ENCODE measurements at places on chromosomes 13 and 19.

GRCh38 chr13:45747071-45747470 lies 45.0 kb downstream of the CBY2 start:
- no peak for DNase-seq

DNA sequence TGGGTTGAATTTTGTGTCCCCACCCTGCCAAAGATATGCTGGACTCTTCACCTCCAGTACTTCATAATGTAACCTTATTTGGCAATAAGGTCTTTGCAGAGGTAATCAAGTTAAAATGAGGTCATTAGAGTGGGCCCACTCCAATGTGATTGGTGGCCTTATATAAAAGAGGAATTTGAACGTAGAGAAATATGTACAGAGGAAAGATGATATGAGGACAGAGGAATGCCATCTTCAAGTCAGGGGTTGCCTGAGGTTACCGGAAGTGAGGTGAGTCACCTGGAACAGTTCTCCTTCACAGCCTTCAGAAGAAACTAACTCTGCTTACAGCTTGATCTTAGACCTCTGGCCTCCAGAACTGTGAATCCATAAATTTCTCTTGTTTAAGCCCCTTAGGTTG lies 69.9 kb downstream of the GPC5 start:
- no peak for DNase-seq

DNA sequence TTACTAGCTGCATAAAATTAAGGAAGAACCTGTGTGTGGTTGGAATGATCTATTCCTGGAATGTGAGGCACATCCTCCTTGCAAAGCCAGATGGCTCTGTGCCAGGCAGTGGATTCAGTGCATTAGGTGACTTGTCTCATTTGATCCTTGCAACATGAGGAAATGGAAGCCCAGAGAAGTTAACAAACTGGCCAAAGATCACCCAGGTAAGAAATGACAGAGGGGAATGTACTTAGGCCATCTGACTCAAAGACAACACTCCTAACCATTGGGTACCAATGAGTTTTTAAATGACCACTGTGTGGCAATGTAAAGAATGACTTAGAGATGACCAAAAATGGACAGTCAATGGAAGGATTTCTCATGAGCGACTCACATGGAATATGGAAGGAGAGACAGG lies 114.2 kb upstream of the RXFP2 start:
- DNase-seq, result no peak

- DNase-seq, result no peak
Observed at GRCh38 chr13:46662690-46663089, 109.7 kb downstream of the LRCH1 start.

DNA sequence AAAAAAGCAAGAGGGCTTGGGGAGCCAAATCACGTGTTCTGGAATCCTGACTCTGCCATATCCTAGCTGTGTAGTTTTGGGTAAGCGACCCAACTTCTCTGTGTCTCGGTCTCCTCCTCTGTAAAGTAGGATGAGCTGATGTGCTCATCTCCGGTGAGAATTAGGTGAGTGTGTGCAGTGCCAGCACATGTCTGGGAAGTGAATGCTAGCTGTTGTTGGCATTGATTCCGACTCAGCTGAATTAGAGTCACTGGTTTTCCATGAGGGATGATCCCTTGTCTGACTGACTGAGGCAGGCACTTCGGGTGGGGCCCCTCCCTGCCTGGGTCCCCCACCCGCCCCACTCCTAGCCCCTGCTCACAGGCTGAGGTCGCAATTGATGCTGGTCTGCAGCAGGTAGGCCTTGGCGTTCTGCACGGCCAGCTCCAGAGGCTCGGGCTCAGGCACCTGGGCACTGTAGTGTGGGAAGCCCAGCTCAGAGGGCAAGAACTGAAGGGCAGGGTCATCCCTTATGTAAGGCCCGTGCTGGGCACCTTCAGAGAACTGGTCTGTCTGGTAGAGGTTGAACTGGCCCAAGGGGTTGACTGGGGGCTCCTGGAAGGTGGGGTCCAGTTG lies 835 bp downstream of the RSPH6A start:
- DNase-seq, result no peak

DNA sequence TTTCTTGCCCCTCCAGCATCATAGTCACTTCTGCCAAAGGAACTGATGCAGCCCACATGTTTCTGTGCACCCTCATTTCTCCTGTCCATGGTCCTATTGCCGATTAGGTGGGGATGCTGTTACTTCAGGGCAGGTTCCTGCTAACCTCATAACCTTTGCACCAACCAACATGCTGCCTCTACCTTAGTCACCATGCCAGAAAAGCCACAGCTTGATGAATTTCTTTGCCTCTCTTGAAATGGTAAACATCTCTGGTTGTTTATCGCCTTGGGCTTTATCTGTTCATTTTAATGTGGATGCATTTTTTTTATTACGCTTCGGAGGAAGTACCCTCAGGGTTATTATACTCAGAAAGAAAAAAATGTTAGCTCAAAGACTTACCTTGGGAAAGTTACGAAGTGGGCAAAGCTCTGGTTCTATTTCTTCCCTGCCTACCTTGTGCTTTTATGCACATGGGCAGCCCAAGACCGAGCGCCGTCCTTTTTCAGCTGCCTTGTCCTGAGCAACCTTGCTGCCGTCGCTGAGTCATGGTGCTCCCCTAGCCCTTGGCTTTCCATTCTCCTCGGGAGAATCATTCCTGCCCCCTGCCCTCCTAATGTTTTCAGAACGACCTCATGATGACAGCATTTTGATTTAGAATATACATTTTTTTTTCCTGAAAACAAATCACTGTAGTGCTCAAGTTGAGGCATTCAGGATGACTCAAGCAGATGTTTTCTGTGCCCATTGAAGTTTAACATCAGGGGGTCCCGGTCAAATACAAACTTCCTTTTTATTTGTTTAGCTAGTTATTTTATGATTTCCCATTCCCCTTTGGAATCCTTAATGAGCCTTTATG lies 280.0 kb downstream of the SHISA2 start:
- no peak for DNase-seq

GRCh38 chr13:30446126-30446500 lies 19.6 kb downstream of the HMGB1 start:
- no peak for DNase-seq

- DNase-seq, result no peak
Observed at GRCh38 chr19:30552593-30552992, 180.4 kb downstream of the ZNF536 start.

GRCh38 chr19:14795078-14795721 lies 16.8 kb upstream of the ADGRE2 start:
- no peak for DNase-seq
